ENCODE measurements at places on chromosomes 16 and 17.

- DNase-seq = no peak
Observed at GRCh38 chr16:87328846-87329245, 11.7 kb upstream of the C16orf95 start.

DNA sequence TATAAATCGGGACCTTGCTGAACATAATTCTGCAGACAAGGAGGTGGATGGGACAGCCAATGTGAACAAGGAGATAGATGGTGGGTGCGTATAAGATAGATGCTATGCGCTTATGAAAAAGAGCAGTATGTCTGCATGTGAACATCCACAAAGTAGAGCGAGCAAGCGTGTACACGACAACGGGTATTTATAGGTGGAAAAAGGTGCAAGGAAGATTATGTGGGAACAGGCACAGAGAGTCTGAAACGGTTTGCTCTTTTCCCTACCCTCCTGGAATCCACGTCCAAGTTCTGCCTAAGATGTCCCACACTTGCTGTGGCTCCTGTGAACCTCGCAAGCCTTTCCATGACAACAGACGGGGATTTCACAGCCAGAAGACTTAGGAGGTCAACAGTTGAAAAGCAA, 43.0 kb downstream of the SNX11 start:
- no peak for DNase-seq

GRCh38 chr17:2177235-2177811, 122.4 kb downstream of the HIC1 start:
- DNase-seq = no peak

- no peak for DNase-seq
Observed at GRCh38 chr17:68892658-68893057, 62.5 kb downstream of the ABCA8 start.

DNA sequence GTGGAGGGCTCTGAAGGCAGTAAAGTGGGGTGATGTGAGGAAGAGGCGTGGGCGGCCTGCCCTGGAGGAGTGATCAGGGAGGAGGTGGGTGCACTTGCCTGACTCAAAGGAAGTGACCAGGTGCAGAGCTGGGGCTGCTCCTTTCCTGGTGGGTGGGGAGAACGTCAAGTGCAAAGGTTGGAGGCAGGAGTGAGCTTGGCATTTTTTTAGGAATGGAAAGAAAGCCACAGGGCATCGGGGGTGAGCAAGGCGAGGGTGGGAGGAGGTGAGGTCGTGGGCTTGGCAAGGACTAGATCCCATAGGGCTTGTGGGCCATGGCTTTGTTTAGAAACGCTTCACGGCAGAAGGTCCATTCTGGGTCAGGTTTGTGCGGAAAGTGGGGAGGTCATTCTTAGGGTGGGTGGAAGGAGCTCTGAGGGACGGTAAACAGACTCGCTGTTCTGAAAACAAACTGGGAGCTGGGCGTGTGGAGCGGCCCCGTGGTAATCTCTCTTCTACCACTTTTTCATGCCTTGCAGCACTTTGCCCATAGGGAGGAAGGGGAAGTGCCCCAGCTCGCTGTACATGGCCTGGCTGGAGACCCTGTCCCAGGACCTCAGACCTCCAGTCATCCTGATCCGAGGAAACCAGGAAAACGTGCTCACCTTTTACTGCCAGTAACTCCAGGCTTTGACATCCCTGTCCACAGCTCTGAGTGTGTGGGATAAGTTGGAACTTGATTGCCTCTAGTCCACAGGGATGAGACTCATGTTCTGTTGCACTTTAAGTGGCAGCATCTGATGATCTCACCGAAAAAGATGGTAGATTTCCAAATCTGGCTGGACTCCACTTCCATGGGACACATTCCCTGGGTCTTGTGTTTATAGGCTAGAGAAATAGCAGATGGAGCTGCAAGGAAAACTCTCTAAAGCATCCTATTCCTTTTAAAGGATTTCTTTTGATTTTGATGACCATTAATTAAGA, 18.9 kb upstream of the HERPUD1 start:
- DNase-seq = no peak

GRCh38 chr17:79034931-79035485, 11.0 kb downstream of the C1QTNF1 start:
- no peak for DNase-seq

DNA sequence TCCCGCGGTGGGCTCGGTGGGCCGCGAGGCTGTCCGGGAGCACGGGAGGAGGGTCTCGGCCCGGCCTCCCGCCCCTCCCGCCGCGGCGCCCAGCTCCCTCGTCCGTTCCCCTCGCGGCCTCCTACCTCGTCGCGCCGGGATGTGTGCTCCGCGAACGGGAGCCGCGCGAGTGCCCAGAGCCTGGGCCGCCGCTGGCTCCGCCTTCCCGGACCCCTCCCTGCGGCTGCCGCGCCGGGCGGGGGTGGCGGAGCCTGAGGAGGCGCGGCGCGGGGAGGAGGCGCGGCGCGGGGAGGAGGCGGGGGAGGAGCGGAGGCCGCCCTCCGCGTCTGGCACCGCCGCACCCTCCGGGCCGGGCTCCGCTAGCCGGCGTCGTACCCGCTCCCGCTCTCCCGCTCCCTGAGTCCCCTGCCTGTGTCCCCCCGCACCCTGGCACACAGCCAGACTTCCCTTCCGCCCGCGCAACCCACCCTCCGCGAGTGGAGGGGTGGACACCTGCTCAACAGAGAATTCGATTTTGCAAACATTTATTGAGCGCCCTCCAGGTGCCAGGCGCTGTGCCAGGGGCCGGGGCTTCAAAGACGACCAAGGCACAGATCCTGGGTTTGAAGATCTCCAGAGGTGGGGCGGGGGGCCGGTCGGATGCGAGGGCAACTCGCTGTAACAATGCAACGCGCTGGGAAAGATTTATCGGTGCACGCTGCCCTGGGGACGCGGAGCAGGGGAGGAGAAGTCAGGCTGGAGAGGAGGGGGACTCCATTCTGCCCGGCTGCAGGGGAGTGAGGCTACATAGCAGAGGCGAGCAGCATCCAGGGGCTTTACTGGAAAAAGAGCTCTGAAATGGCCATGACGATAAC, at the start of gene MPP3:
Gene MPP3 (minus strand): TSS at position 171 of the 854 bp plus-strand sequence. CDS start 1,240 bp downstream, outside the sequence.
- DNase-seq = peak; percentile 56

GRCh38 chr16:50505115-50505514, 43.1 kb upstream of the NKD1 start:
- DNase-seq = no peak

DNA sequence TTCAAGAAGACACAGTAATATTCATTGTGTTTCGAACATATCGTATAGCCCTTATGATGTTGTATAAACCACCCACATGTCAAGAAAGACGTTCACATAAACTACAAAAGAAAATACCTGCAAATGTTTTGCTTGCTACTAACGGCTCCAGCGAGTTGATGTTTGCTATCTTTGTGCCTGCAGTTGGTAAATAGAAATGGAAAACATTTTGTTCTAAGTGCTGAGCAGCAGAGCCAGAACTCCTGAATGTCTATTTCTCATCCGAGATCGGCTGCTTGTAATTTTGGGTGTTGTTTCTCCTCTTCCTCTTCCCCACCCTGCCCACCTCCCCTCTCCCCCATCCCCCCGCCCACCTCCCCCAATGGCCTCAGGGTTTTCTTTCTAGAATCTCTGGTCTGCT, 5.0 kb downstream of the SYT17 start:
- no peak for DNase-seq

All from activated T-cell treated with anti-CD3 and anti-CD28 coated beads, Interleukin-2, amount 50 U/mL, for 24 hours (primary cell).